ENCODE measurements at places on chromosomes 2 and 18.

DNA sequence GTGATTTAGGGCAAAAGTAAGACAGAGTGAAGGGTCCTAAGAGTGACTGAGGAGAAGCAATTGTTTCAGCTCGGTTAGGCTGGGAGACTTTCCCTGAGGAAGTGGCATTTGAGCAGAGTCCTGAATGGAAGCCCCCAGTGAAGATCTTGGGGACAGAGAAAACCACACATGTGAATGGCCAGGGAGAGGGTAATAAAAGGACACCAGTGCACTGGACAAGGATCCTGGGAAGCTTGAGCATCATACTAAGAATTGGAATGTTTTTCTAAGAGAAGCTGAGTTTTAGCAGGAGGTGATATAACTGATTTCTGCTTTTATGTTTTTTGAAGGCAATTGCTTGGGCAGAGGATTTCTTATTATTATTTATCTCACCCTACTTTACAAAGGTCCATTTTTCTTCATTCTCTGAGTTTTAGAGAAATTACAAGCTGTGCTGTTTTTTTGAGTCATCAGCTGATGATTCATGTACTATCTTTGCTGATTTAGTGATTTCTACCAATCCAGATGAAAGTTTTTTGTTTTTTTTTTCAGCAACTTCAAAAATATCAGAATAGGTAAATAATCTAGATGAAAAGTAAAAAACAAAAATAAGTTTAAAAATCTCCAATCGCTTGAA, 43.5 kb downstream of the MFSD6 start:
- no peak for DNase-seq

- no peak for DNase-seq
These were observed 65.4 kb downstream of the TRPM8 start for GRCh38 chr2:233982421-233983121.

DNA sequence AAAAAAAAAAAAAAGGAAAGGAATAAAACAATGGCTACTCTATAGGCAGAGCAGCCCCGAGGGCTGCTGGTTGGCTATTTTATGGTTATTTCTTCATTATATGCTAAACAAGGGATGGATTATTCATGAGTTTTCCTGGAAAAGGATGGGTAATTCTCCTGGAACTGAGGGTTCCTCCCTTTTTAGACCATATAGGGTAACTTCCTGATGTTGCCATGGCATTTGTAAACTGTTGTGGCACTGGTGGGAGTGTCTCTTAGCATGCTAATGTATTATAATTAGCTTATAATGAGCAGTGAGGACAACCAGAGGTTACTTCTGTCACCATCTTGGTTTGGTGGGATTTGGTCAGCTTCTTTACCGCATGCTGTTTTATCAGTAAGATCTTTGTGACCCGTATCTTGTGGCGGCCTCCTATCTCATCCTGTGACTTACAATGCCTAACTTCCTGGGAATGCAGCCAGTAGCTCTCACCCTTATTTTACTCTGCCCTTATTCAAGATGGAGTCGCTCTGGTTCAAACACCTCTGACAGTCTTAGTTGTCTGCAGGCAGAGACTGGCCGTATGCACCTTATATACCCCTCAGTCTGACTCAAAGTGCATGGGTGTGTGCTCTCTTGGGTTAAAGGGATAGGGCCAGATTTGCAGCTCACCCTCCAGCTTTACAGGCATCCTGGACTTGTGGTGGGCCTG, 57.7 kb downstream of the HAUS1 start:
- no peak for DNase-seq

GRCh38 chr2:24050041-24050979, 769 bp downstream of the FKBP1B start:
- peak; percentile 15 for DNase-seq

GRCh38 chr18:31684279-31685096, at the start of gene B4GALT6:
TSS of gene B4GALT6 (minus strand) at chr18:31684581. CDS start at chr18:31684426, 155 bp downstream.
- peak; percentile 30 for DNase-seq
